ENCODE measurements at places on chromosomes 5 and 9.

DNA sequence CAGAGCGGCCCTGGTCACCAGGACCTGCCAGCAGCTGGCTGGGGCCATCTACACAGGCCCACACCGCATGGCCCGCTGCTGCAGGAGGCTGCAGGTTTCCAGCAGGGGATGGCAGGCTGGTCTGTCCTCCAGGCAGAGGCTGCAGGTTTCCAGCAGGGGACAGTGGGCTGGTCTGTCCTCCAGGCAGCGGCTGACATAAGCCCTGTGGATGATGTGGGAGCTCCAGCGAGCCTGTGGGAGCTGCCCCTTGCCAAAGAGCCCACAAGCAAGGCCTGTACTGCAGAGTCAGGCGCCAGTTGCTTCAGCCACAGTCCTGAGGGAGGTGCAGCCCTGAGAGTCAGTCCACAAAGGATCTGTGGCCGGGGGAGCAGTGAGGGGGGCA lies 18.5 kb downstream of the TPPP start:
- ATAC-seq: no peak

DNA sequence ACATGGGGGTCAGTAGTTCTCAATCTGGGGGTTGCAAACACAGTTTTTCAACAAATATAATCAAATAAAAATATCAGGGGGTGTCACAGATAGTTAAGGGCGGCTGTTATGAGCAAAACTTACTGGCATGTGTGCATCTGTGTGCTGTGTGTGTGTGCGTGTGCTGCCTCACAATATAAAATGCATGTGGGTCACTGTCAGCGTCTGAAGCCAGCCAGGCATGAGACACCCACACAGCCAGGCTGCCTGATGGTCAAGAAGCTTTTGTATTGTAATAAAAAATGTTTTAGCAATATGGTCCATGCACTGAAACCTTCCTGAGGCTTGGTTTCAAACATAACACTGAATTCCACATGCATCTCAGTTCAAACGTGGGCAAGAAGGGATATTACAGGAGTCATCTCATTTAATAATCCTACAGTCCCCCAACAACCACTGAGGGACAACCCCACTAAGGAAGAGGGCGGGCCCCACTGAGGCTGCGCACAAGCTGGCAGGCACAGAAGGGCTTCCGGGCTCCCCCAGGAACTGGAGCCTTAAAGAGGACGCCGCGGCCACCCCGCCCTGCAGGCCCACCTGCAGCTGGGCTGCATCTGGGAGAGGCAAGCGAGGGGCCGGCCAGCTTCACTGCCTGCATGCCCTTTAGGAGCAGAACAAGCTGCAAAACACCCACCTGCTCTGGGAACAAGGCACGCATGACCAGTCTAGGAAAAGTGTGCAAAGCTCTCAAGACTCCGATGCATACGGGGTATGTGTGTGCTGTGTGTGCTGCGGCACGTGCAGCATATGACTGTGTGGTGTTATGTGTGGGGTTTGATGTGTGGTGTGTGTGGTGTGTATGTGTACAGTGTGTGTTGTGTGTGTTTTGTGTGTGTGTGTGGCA lies 14.1 kb downstream of the SEMA4D start:
- peak; percentile 96 for ATAC-seq

GRCh38 chr5:20231040-20231439 lies 243.0 kb upstream of the CDH18 start:
- no peak for ATAC-seq

GRCh38 chr5:78562714-78563330 lies 85.8 kb downstream of the LHFPL2 start:
- ATAC-seq: no peak

- no peak for ATAC-seq
These were observed 164.3 kb downstream of the DOCK2 start for GRCh38 chr5:169801324-169801777.

- no peak for ATAC-seq
These were observed at the start of gene MAP1B for GRCh38 chr5:72107131-72107900. TSS of gene MAP1B (plus strand) at chr5:72107475. CDS start at chr5:72107532, 57 bp downstream.

DNA sequence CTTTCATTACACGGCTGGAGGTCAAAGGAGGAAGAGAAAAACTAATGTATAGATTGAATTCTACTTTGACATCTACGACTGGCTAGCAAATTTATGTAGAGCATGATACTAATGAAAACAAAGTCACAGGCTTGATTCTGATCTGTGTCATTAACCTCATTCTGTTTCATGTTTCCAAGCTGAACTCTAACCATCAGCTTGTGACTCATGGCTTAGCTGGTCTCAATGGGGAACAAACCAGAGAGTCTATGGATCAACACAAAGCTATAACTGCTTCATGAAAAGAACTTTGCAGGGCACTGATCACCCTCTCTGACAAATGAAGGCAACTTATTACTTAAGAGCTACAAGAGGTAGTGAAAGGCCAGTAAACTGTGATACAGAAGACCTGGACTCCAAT lies 23.6 kb upstream of the PDE4D start:
- no peak for ATAC-seq

GRCh38 chr5:170585273-170585948 lies 81.6 kb downstream of the KCNIP1 start:
- ATAC-seq: no peak

- no peak for ATAC-seq
These were observed 285.7 kb downstream of the NR3C1 start for GRCh38 chr5:143117821-143118220.

GRCh38 chr5:54146916-54147315 lies 163.5 kb downstream of the ARL15 start:
- ATAC-seq: no peak

DNA sequence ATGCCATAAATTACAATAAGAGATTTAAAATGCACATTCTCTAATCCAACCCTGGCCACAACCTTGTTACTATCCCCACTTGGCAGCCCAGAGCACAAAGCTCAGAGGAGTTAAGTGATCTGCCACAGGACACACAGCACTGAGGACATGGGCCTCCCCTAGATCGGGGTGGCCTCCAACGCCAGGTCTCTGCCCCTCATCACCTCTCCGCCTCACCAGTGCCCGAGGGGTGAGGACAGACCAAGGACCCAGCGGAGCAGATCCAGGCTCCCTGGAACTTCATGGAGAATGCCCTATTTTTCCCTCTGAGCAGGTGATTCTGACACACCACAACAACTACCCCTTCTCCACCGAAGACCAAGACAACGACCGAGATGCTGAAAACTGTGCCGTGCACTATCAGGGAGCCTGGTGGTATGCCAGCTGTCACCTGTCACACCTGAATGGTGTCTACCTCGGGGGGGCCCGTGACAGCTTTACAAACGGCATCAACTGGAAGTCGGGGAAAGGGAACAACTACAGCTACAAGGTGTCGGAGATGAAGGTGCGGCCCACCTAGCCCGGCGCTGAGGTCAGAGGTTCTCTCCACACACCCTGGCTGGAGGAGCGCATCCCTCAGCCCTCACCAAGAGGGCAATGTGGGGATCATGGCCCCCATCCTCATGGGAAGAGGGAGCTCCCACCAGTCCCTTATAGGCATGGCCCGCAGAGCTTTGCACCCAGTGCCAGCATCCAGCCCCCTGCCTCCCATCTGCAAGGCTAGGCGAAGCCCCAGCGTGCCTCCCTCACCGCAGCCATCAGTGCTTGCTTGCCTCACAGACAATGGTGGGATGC lies 12.5 kb upstream of the FCN2 start:
- no peak for ATAC-seq

DNA sequence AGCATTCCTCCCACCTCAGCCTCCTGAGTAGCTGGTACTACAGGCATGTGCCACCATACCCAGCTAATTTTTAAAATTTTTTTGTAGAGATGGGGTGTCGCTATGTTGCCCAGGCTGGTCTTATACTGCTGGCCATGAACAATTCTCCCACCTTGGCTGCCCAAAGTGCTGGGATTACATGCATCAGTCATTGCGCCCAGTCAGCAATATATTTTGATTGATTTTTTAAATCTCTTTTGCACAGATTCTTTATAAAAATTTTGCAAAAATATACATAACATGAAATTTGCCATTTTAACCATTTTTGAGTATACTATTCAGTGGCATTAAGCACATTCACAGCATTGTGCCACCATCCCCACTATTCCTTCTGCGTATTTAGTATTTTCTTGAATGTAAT lies 94.0 kb downstream of the INVS start:
- ATAC-seq: no peak

GRCh38 chr5:135829179-135829578 lies 5.3 kb upstream of the SLC25A48 start:
- no peak for ATAC-seq

DNA sequence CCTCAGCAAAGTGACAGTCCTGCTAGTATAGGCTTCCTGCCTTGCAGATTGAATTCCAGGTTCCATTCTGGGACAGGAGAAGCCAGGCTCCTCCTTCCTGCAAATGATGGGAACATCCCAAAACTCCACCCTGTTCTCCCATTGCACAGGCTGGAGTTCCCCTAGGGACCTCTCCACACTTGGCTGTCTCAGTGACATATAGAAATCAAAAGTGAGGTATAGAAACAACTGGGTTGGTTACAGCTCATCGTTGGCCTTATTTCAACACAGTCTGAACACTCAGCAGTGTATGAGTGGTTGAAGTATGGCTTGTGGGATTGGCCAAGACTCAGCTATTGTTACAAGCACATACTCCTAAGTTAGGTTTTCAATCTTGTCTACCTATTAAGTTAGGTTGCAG lies 157.8 kb upstream of the FTMT start:
- no peak for ATAC-seq

- ATAC-seq: no peak
These were observed 173.4 kb upstream of the NR3C1 start for GRCh38 chr5:143576711-143577484.

- no peak for ATAC-seq
These were observed 21.3 kb upstream of the NCS1 start for GRCh38 chr9:130150779-130151382.

GRCh38 chr5:105088102-105088501 lies 1525.5 kb upstream of the NUDT12 start:
- ATAC-seq: no peak

DNA sequence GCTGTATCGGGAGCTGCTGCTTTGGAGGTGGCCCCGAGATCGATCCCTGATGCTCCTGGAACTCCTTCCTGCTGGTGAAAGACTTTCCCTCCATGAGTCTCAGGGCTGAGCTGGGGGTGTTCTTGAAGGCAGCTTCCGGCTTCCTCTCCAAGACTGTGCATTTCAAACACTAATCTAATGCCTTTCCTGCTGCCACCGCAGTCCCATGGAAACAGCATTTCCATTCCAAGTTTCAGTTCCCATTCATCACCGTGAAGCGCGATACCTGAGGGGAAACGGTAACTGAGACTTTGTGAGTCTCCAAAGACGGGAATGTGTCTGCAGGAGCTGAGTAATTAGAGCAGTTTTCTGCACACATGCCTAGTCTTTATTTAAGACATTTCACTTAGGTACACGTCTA lies 230.1 kb downstream of the PAX5 start:
- no peak for ATAC-seq

- ATAC-seq: no peak
These were observed 919.5 kb downstream of the DTWD2 start for GRCh38 chr5:118068886-118069285.

- ATAC-seq: no peak
These were observed 3.3 kb downstream of the ADRB2 start for GRCh38 chr5:148829734-148830133.

GRCh38 chr5:88682131-88682530 lies 200.9 kb downstream of the MEF2C start:
- no peak for ATAC-seq

Data from stimulated activated memory B cell treated with anti-CD40 and anti-IgM and Interleukin-4, amounts not matched to agents 10 μg/mL and 1 μg/mL and 100 μg/mL, for 72 hours (primary cell).